Nephron progenitor cell (in vitro differentiated cells): ENCODE measurements at places on chromosomes 5 and 9.

DNA sequence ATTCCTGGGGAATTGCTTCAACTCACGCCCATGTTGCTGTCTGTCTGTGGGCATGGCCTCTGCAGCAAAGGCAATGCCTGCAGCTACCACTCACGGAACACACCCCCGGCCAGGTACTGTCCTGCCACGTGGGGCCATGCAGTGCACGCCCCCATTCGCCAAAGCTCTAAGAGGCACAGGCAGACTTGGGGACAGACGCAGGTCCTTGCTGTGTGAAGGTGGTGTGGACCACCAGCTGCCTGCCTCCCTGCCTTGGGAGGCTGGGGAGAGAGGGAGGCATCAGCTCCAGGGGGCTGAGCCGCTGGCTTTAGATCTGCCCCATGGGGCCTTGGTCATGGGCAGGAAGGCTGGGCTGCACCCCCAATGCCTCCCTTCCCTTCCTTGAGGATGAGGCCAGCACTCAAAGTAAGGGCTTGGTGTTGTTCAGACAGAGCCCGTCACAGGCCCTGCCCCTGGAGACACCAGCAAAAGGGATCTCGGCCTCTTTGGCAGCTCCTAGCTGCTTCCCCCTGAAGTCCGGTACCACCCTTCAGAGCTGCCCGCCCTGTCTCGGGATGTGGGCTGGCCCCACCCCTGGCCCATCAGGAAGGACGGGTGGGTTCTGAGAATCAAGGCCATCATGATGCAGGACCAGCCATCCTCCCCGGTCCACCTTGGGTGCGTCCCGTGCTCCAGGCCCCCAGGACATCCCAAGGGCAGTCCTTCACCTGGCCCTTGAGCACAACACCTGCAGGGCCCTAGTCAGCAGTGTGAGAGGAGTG is 2.3 kb downstream of the GRIN1 start:
- peaks cover 89% of the 10 kb centered on the region for H3K27me3 ChIP-seq
- H3K36me3 ChIP-seq, result no peaks in the 10 kb centered on the region
- H3K4me3 ChIP-seq, result no peak overlapping the region
- H3K4me1 ChIP-seq, result no peaks in the 10 kb centered on the region

DNA sequence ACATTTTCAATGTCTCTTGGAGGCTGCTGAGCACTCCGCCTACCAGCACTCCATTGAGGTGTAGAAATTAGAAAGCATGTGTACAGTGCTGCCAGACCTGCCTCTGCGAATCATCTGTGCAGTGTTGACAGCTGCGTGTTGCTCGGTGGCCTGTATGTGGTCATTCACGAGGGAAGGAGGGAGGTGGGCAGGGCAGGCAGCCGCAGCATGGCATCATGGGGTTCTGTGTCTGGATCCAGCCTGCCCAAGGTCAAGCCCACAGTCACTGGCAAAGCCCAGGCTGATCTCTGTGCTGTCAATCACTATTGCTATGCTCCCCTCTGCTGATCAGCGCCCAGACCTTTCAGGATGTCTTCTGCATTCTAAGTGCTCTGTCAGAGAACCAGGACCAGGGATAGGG is 8.0 kb upstream of the PDZD2 start:
- peaks cover 2% of the 10 kb centered on the region for H3K4me1 ChIP-seq
- H3K27ac ChIP-seq, result no peak overlapping the region
- DNase-seq, result no peak
- no peak overlapping the region for H3K4me3 ChIP-seq
- no peaks in the 10 kb centered on the region for H3K36me3 ChIP-seq
- H3K27me3 ChIP-seq, result peaks cover 89% of the 10 kb centered on the region

DNA sequence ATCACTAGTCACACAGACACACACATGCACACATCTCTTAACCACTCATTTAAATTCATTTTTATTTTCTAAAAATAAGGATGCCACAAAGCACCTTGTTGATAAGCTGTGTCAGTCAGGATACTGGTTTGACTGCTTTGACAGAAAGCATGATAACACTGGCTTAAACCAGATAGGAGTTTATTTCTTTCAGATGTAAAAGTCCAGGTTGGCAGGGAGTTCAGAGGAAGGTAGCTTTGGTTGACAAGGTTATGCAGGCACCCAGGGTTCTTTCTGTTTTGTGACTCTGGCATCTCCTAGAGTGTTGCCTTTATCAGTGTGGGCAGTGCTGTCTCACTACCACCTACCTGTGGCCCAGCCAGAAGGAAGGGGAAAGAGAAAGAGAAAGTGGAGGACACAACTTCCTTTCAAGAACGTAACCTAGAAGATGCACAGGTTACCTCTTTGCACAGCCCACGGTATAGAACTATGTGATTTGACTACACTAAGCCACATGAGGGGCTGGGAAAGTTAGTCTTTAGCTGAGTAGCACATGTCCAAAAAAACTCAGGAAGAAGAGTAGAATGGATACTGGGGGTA is 334.7 kb downstream of the OSTF1 start:
- peaks cover 4% of the 10 kb centered on the region for H3K27me3 ChIP-seq
- no peak overlapping the region for H3K4me3 ChIP-seq
- peaks cover 32% of the 10 kb centered on the region for H3K4me1 ChIP-seq

DNA sequence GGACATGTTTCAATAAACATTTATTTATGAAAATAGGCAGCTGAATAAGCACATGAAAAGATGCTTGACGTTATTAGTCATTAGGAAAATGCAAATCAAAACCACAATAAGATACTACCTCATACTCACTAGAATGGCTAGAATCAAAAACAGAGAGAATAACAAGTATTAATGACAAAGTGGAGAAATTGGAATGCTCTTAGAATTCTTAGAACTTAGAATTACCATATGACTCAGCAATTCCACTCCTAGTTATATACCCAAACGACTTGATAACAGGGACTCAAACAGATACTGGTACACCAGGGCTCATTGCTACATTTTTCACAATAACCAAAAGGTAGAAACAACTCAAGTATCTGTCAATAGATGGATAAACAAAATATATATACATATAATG is 15.1 kb upstream of the TRIM36 start:
- H3K27ac ChIP-seq, result no peak overlapping the region
- H3K27me3 ChIP-seq, result peaks cover 43% of the 10 kb centered on the region
- no peaks in the 10 kb centered on the region for H3K36me3 ChIP-seq
- no peak overlapping the region for H3K4me3 ChIP-seq
- no peak for DNase-seq
- H3K4me1 ChIP-seq, result peaks cover 17% of the 10 kb centered on the region

DNA sequence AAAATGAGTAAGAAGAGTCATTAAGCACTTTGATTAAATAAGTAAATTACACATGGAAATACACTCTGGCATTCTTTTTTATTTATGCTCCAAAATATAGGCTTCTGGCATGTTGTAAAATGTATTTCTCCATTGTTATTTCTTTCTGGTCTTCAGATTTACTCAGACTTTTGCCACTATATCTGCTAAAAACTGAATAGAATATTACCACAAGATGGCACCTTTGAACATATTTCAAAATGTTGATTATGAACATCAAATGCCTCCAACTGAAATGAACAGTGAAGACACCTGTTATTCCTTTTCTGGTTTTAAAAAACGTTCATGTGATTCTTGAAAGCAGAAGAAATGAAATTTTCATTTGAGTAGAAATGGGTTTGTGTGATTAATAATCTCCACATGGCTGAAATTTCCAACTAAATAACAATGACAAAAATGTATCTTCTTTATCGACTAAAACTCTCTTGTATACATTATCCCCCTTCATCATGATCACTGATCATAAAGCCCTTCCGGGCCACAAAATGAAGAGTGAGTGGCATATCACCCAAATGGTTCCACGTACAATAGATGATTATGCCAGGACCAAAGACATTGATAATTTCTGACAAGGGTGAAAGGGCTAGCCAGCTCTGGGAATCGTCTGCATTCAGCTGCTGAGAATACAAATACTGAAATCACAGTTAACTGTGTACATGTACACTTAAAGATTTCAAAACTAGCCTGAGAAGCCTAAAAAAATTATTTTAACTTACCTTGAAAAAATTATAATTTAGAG is 23.8 kb downstream of the TYRP1 start:
- no peak for DNase-seq
- no peak overlapping the region for H3K4me3 ChIP-seq
- no peaks in the 10 kb centered on the region for H3K36me3 ChIP-seq
- H3K4me1 ChIP-seq, result peaks cover 21% of the 10 kb centered on the region
- H3K27me3 ChIP-seq, result peaks cover 4% of the 10 kb centered on the region

DNA sequence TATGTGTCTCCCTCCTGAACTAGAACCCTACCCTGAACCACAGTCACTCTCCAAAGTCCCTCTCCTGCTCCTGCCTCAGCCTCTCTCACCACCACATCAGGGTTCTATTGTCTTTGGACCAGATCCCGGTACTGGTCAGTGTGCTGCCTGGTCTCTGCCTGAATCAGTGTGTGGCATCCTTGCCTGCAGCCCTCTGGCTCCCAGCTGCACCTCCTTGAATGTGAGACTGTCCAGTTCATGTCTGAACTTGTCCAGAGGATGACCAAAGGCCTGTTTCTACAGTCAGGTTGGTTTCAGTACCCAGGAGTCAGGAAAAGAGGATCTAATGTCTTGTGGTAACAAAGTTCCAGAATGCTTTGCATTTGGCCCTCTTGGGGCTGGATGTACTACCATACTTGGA is 76.8 kb upstream of the RANBP3L start:
- peak overlapping the region; percentile 77 for H3K27ac ChIP-seq
- no peak for DNase-seq
- no peaks in the 10 kb centered on the region for H3K4me1 ChIP-seq
- no peaks in the 10 kb centered on the region for H3K36me3 ChIP-seq

- no peaks in the 10 kb centered on the region for H3K27me3 ChIP-seq
- no peak for DNase-seq
- H3K4me3 ChIP-seq, result no peak overlapping the region
- no peak overlapping the region for H3K27ac ChIP-seq
Observed at GRCh38 chr9:123395276-123395688, 39.3 kb downstream of the CRB2 start.

DNA sequence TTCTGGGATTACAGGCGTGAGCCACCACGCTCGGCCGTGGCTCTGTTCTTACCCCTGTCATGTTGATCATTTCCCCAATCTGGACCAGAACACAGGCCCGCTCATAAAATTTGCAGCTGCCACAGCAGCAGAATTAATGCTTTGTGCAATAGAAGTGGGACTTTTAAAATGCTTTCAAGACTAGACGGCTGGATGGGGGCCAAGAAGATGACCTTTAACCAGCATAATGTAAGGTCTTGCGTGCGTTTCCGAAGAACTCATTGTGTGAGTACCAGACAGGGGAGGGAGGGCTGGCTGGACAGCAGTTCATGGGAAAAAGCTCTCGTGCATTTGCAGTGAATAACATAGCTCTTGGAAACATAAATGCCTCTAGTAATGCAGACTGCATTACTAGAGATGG is 3.5 kb upstream of the WDR38 start:
- no peaks in the 10 kb centered on the region for H3K36me3 ChIP-seq
- H3K4me3 ChIP-seq, result no peak overlapping the region
- peaks cover 7% of the 10 kb centered on the region for H3K27me3 ChIP-seq
- H3K4me1 ChIP-seq, result peaks cover 20% of the 10 kb centered on the region
- no peak for DNase-seq

DNA sequence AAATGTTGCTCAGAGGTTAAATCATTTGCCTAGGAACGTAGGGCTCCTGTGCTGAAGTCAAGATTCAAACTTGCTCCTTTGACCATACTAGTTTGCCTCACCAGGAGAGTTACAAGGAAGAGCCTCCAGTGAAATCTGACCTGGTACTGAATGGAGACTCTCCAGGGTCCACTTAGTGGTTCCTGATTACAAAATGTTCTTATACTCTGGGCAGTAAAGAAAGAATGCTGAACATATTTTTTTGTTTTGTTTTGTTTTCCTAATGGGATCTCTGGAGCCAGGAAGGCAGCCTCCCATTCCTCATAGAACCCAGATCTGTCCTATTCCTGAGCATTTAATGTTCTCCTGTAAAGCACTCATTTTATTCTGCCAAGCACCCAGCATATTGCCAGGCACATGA is 256.5 kb upstream of the CLINT1 start:
- no peak for DNase-seq
- H3K27me3 ChIP-seq, result peaks cover 6% of the 10 kb centered on the region
- no peaks in the 10 kb centered on the region for H3K36me3 ChIP-seq
- H3K4me3 ChIP-seq, result no peak overlapping the region

- peaks cover 4% of the 10 kb centered on the region for H3K27me3 ChIP-seq
- no peaks in the 10 kb centered on the region for H3K36me3 ChIP-seq
- no peak overlapping the region for H3K4me3 ChIP-seq
- peak overlapping the region; percentile 83 for H3K27ac ChIP-seq
Observed at GRCh38 chr5:55855509-55855908, 4.4 kb downstream of the IL31RA start.

- no peak overlapping the region for H3K4me3 ChIP-seq
- H3K36me3 ChIP-seq, result no peaks in the 10 kb centered on the region
- no peaks in the 10 kb centered on the region for H3K27me3 ChIP-seq
- DNase-seq, result no peak
- no peak overlapping the region for H3K27ac ChIP-seq
Observed at GRCh38 chr9:5562806-5563416, 52.6 kb downstream of the PDCD1LG2 start.

DNA sequence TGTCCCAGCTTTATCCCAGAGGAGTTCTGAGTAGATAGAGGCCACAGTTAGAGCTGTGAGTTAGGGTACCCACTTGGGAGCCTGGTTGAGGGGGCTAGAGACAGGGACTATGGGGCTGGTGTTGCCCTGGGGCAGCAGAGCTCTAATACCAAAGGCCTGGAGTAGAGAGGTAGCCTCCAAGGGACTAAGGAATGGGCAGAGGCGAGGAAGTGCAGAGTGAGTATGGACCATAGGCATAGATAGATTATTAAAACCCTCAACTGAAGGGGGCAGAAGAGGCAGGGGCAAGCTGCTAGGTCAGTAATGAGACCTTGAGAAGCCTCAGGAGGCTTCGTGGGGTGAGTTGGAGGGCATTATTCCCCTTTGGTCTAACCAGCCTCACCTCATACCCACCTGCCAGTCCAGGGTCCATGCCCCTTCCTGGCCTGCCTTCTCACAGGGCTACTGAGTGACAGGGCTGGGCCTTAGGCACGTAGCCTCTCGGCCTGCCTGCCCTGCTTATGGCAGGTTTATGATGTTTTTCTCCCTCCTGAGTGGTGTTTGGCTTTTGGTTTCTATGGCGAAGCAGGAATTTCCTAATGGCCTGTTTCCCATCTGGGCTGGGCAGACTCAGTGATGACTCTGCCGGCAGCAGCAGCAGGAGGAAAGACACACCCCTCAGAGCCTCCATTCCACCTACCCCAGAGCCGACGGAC is 8.0 kb downstream of the PDLIM4 start:
- H3K4me1 ChIP-seq, result peaks cover 71% of the 10 kb centered on the region
- DNase-seq, result peak; percentile 51
- H3K27me3 ChIP-seq, result no peaks in the 10 kb centered on the region
- H3K36me3 ChIP-seq, result peaks cover 21% of the 10 kb centered on the region
- H3K4me3 ChIP-seq, result peak overlapping the region; percentile 19

DNA sequence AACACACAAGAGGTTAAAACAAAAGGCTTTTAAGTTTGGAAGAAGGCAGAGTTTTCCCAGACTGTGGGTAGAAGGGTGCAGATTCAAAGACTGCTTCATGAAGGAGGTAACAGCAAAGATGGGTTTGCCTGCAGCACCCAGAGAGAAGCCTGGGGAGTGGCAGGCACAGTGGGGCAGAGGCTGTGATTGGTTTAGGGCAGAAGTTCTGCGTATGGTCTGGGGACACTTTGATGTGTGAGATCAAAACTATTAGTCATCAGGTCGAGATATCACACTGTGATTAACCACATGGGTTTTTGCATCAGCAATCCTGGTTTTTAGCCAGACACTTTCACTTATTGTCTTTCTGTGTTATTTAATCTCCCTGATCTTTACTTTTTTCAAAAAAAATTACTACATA is 188.8 kb upstream of the GLRA1 start:
- peaks cover 7% of the 10 kb centered on the region for H3K27me3 ChIP-seq
- no peak overlapping the region for H3K27ac ChIP-seq
- DNase-seq, result no peak
- H3K36me3 ChIP-seq, result no peaks in the 10 kb centered on the region
- H3K4me1 ChIP-seq, result no peaks in the 10 kb centered on the region
